HT-29 (cell line): ENCODE measurements at places on chromosomes 5 and 9.

DNA sequence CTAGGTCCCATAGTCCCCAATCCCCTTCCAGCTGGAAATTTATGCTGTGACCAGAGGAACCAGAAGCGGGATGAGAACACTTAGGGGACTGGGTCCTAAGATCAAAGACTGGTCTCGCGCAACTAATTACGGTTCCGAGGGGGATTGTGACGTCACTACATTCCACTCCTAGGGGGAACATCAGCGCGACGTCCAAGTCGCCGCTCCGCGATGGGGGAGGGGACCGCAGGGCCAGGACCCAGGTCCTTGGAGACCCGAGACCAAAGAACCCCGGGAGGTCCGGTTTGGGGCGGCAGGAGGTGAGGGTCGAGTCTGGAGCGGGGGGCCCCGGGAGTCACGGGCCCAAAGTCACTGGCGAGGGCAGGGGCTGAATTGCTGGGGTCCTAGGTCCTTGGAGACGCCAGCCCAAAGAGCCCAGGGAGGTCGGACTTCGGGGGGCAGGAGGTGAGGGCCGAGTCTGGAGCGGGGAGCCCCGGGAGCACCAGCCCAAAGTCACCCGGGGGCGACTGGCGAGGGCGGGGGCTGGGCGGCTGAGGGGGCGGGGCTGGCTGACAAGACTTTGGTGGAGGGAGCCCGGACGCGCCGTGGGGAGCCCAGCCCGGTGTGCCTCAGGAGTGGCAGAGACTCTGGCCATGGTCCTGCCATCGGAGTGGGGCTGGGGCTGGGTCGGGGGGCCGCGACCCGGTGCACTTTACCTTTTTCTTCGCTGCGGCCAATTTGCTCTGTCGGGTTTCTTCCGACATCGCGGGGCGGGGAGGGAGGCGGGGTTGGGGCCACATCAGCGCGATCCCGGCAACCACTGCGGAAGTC is at the start of gene GOLGA2:
GOLGA2 (minus strand) TSS at position 810 of the 810 bp plus-strand sequence; CDS start at position 779, 31 bp downstream.
- peak; percentile 34 for DNase-seq

- no peak for DNase-seq
These were observed 11.2 kb upstream of the MARCHF3 start for GRCh38 chr5:127041571-127041970.

DNA sequence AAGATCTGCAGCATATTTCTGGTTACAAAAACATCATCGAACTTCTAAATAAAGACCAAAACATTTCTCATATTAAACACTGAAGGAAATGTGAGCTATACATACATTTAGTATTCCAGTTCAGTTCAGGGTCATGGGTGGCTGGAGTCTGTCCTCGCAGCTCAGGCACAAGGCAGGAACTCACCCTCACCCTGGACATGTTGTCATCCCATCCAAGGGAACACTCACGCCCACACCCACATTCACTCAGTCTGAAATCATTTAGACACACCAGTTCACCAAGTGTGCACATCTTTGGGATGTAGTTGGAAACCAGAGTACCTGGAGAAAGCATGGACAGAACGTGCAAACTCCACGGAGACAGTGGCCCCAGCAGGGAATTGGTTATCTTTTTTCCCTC is 481.0 kb downstream of the RASEF start:
- DNase-seq: no peak

DNA sequence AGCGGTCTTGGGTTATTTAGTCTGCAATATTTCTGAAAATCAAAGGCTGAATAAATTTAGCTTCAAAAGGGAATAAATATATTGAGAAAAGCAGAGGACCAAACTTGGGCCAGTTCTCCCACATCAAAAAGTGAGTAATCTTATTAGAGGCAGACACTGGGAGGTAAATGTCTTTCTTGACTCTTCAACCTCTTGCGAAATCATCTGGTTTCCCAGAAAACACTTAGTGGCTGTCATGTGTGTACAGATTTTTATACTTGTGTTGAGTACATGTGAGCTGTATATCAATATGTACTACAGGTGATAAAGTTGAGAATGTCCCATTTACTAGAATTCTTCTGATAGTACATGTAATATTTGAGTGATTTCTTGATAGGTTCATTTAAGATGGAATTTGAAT is 454.9 kb downstream of the PRR16 start:
- DNase-seq: no peak

DNA sequence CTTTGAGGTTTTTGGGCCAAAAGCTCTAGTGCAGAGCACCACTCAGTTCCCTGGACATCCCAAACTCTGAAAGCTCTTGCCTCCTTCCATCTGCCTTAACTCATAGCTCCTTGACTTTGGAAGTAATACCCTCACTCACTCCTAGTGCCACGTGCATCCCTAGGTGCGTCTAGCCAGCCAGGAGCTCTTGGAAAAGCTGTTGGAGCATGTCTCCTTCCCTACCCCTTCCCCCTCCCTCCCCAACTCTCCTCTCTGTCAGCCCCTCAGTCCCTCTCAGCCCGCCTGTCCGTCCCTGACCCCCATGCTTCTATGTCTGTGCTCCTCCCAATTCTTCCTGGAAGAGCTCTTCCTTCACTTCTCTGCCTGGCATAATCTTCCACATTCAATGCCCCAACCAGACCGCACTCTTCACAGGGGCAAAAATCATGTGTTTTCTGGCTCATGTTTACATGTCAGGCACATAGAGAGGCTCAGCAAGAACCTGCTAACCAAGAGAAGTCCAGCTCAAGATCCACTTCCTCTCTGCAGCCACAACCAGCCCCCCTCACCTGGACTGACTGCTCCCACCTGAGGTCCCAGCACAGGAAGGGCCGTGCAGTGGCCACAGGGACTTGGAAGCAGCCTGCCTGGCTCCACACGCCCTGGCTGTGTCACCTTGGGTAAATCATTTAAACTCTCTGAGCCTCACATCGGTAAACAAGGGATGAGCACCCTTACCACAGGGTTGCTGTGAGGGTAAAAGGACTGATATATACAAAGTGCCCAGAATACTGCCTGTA is 58.4 kb downstream of the WHRN start:
- no peak for DNase-seq

GRCh38 chr9:138080979-138081378 is 203.4 kb downstream of the CACNA1B start:
- DNase-seq: no peak

GRCh38 chr5:56190497-56190896 is 42.6 kb downstream of the ANKRD55 start:
- no peak for DNase-seq

DNA sequence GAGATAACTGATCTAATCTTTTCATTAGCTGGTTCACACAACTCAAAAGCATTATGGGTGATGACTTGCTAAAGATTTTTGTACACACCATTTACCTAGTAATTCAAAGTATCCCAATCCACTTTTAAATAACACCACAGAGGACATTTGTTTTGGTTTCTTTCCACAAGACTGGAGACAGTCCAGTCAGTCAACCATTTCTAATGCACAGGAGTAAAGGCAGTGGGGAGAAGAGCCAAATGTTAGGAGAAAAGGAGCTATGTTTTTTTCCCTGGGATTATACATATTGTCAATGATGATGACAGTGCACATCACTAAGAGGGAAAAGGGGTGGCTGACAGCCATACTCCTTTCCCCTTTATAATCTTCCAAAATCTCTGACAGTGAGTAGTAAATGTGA is 240.9 kb downstream of the GABRB2 start:
- no peak for DNase-seq

DNA sequence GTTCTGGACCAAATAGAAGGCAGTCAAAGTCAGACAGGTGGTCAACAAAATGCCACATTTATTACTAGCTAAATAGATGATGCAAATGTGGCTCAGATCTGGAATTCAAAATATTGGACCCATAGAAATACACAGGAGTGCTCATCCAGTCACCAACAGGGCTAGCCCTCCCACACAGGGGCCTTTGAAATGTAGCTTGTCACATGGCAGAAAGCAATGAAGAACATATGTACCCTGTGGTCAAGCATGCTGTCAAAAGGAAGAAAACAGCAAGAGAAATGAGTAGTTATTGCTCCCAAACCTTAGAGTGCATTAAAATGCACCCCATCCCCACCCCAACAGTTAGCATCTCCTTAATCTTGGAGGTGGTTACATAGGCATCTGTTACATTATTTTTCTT is 20.9 kb upstream of the CCDC112 start:
- DNase-seq: no peak

DNA sequence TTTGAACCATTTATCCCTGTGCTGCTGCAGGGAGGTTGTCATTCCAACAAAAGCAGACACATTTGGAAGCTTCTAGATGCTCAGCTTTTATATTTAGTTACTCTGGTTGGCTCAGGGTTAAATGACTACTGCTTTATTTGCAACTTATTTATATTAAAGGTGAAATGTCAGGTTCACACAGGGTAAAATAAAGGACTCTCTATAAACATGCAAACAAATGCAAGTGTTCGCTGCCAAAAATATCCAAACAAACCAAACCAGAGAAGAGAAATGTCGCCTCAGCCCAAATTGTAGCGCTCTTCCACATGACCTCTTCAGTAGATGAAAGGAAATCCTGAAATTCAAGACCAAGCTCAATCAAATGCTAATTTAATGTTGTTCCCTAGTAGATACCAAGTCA is 57.0 kb upstream of the LIFR start:
- no peak for DNase-seq

DNA sequence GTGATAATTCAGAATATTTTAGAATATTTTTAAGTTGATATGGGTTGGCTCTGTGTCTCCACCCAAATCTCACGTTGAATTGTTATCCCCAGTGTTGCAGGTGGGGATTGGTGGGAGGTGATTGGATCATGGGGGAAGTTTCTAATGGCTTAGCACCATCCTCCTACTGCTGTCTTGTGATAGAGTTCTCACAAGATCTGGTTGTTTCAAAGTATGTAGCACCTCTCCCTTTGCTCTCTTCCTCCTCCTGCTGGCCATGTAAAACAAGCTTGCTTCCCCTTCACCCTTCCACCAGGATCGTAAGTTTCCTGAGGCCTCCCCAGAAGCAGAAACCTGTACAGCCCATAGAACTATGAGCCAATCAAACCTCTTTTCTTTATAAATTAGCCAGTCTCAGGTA is 214.6 kb upstream of the C9orf72 start:
- no peak for DNase-seq

DNA sequence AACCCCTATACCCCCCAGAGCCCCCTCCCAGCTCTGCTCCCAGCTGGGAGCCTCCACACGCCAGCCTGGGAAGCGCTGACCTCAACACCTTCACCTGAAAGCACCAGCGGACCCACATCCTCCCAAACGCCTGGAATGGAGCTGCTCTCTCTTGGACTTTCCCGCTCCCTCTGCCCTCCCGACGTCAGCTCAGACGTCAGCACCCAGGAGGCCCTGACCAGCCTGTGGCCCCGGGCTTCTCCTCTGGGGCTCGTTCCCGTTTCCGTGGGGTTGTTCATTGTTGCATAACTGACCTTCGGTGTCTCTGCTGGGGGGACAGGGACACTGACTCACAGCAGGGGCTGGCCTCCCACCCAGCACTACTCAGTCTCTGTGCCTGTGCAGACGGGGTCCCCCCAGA is 35.0 kb upstream of the SLC6A3 start:
- DNase-seq: no peak

DNA sequence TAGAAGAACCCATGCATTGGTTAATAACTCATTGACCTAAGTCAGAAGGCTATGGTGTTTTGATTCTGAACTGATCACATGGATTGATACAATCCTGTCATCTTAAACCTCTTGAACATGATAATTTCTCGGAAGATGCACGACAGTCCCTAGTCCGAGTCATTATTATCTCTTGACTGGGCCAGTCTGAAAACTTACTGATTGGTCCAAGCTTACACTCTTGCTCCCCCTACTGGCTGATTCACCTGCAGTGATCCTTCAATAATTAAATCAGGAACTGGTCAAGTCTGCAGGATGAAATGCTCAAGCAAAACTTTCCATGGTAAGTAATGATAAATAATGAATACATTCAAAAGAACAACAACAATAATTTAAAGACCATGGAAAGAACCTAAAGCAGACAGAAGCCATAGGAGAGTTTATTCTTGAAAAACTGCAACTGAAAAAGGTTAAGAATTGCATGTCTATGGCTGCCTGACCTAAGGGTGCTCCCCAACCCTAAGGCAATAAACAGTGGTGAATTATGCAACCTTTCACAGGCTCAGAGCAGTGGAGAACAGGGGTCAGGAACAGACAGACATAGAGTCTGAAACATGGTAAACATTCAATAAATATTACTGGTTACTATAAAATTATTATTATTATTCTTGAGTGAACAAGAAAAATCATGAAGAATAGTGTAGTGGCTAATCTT is 79.3 kb downstream of the BRINP1 start:
- DNase-seq: peak; percentile 81

- DNase-seq: no peak
These were observed 51.0 kb downstream of the GLRA1 start for GRCh38 chr5:151873701-151874100.

DNA sequence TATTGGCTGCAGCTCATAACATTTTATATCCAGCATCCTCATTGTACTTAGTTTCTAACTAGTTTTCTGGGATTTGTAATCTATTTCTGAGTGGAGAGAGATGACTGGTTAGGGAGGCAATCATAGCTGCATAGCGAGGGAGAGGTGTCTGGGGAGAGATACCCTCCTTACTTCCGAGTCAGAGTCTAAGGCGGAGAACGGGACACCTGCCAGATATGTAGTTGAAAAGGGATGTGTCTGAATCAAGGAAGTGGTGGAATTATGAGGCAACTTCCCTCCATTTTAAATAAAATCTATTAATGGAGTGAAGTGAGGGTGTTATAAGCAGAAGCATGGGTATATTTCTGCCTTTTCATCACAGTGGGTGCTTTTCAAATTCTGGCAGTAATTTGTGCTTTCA is 126.5 kb downstream of the MAST4 start:
- no peak for DNase-seq

GRCh38 chr9:90964101-90965020 is 162.7 kb downstream of the SYK start:
- DNase-seq: peak; percentile 68

DNA sequence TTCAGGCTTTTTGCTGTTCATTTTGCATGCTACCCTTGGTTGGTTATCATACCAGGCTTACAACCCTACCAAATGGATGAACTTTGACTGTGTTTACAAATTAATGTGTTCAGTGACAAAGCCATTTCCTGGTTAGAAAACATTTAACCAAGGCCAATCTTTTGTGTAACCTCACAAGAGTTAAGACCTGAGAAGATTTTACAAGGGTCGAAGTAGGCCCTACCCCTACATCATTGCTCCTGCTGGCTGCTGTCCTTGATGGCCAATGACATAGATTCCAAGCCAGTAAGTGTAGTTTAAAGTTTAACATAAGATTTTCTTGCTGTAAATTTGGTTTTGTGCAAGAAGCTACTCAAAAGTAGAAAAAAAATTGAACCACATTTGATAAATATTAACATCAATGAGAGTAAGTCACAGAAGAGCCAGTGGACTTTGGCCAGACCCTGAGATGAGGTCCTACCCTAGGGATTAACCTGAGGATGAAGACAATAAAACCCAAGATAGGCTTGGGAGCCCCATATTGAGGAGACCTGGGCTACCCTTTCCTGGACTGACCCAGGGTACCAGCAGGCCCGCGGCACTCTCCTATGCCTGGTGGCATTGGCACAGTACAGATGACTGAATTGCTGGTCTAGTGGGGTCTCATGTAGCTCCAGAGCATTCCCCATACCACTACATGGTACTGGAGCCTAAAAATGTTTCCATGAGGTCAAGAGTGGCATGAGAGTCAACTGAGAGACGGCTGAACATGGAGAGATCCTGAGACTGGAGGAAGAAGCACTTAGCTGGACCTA is 8.3 kb downstream of the C1QTNF3 start:
- DNase-seq: peak; percentile 35

- peak; percentile 60 for DNase-seq
These were observed 110.4 kb downstream of the TRPM6 start for GRCh38 chr9:74777136-74777879.
